ENCODE measurements at places on chromosomes 4 and X.

GRCh38 chr4:747546-748170 lies 42.0 kb downstream of the PCGF3 start:
- no peak for DNase-seq

DNA sequence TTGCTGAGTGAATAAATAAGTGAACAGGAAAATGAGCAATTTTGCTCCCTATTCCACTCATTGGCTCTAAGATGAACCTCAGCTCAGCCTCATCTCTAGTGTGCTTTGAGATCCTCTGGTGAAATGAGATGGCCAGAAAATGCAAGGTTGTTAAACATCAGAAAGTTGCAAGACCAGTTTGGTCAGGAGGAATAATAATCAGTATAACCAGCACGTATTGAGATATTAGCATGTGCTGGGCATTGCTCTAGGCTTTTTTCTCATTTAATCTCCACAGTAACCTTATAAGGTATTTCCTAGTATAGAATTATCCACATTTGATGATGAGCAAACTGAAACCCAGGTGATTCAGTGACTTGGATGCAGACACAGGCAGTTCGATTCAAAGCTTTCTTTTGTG lies 110.5 kb upstream of the PAK3 start:
- DNase-seq: no peak

- no peak for DNase-seq
Observed at GRCh38 chr4:109410226-109410625, 23.4 kb upstream of the SEC24B start.

GRCh38 chr4:159158083-159158617 lies 55.3 kb downstream of the RAPGEF2 start:
- no peak for DNase-seq

DNA sequence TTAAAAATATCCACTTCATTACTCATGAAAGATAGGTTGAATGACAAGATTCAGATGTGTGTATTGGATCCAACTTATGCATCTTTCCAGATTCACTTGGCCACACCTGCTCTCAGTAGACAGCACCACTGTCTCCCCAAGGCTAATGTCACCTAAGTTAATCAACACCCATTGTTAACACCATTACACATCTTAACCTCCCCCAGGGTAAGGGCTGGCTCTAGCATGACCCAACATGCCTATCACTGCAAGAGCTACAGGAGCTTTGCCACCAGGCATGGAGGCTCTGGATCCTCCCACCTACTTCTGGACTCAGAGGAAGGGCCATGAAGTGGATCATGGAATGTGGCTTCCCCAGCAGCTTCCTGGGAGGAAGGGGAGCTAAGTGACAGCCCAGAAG lies 32.8 kb upstream of the LSM6 start:
- no peak for DNase-seq

DNA sequence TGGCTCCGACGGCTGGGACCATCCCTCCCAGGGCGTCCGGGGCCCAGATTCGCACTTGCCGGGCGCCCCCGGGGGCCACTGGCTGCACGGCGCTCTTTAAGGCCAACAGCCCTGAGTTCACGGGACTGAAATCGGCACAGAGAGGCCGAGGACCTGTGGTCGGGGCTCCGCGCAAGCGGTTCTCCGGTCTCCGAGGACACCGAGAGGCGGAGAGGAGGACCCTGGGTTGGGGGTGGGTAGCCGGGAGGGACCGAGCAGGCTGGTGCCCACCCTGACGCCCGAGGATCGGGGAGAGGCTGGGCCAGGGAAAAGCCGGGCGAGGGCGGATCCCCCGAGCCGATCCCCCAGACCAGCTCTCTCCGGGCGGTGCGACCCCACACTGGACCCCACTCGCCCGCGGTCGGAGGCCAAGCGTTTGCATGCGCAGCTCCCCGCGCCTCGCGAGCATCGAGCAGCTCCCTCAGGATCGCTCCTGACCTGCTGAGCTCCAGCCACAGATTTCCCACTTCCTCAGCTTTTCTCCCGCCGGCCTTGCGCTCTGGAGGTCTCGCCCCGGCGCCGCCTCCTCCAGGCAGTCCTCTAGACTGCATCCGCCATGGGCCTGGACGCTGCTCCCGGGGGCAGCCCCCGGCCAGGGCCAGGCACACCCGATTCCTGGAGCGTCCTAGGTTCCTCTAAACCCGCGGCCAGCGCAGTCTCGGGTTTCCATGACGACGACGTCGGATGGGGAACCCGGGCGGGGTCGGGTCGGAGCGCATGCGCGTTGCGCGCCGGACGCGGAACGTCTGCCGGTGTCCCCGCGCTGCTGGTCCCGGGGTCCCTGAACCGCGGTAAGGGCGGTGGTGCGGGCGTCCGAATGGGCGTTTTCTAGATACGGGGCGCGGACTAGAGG lies 17.6 kb upstream of the NAT8L start:
- DNase-seq: no peak

GRCh38 chr4:17220816-17221215 lies 291.1 kb downstream of the QDPR start:
- no peak for DNase-seq

DNA sequence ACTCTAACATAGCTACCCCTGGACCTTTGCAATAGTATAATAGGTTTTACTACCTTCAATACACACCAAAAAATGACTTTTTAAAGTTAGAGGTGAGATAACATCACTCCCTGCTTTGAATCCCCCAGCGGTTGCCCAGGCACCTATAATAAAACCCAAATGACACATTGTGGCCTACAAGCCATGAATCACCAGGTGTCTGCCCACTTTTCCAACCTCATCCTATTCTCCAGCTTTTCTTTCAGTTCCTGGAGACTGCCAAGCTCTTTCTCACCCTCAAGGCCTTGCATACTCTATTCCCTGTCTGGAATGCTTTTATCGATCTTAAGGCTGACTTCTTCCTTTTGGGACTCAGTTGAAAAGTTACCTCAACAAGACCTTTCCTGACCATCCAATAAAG lies 16.4 kb upstream of the PRSS48 start:
- DNase-seq: no peak

- DNase-seq: no peak
Observed at GRCh38 chrX:9462456-9462855, 2.4 kb upstream of the TBL1X start.

Measured in cortex of kidney (tissue), 1 donor.